ENCODE measurements at places on chromosomes 2 and 18. TPM values are rescaled to one million over a fixed set of nuclear protein-coding genes. Genes with fewer than 3 reads are reported as not detected.

DNA sequence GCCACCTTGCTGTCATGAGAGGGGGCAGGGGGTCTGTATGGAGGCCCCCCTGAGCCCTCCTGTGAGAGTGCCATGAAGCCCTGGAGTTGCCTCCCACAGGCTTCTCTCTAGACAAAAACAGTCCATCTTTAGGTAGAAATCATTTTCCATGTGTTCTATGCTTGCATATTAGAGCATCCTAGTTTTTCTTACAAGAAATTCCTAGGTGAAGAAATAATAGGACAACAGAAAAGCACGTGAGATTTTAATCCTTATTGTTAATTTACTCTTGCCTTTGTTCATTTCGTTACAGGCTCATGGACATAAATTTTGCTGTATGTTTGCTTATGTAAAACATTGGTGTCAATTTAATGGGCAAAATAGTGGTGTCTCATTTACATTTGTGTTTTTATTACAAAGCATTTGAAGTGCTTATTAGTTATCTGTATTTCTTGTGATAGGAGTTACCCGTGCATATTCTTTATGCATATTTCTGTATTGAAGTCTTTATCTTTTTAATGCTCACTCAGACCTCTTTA, 336.9 kb upstream of the RAB6C start:
- DNase-seq, result no peak

DNA sequence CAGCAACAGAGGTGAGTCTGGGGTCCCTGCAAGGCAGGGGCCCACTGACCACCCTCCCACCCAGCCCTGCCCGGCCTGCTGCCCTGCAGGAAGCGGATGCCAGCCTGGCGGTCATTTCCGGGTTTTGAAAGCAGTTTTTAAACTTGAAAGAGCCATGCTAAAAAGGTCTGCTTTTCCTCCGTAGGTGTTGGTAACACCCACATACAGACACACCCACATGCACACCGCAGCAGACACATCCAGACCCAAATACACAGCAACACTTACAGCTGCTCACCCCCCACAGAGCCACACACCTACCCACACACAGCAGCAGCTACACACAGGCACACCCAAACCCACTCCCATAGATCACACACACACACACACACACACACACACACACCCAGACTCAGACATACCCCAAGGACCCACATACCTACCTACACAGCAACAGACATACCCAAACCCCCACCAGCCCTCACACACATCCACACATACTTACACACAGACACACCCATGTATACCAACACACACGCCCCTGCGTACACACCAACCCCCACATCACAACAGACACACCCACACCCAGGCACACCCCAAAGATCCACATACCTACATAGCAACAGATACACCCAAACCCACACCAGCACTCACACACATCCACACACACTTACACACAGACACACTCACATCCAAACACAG, 7.6 kb downstream of the ZFP36L2 start:
- DNase-seq, result peak; percentile 55

DNA sequence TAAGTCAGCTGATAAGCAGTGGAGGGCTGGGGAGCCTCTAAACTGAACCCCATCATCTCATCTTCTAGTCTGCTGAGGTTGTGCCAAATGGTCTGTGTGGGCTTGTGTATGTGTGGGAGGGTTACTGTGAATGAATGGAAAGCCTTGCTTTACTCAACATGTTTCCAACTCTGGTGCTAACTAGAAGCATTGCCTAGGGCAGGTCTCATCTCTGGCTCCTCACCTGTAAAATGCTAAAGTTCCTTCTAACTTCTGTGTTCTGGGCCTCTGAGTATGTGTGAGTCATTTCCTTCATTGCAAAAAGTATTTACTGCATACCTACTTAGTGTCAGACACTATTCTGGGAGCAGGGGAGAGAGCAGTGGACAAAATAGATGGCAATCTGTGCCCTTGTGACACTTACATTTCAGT, 1.3 kb downstream of the LIPG start:
- DNase-seq, result no peak

DNA sequence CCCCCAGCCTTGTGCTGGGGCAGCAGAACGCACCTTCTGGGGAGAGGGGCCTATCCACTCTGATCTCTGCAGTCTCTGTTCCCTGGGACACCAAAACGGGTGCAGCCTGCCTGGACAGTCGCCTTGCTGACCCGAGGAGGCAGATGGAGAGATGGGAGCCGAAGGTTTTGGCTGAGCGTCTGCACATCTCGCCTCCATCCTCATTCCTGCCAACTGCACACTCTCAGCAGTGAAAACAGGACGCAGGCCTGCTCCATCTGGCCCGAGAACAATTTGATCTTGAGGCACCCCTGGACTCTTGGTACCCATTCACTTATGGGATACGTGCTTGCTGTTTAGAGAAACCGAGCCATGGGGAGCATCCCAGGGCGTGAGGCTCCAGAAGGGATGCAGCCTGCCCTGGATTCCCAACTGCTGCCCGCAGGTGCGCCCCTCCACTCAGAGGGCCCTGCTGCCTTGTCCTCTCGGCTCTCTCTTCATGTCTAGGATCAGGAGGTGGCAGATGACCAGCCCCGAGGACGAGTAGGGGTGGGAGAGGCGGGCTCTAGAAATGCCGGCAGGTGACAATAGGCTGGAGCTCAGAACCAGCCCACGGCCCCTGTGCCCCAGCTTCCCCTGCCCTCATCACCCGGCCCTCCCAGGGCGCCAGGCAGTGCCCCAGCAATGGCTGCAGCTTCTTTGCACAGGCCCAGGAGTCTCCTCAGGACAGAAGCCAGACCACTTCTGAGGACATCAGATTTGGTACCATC, 9.1 kb upstream of the SEMA4C start:
- no peak for DNase-seq

Gene FAM110C
- 5.8 TPM for polyA plus RNA-seq

Measured in ovary (tissue), 10 donors.